ENCODE measurements at places on chromosomes 1 and 21. TPM values are rescaled to one million over a fixed set of nuclear protein-coding genes. Genes with fewer than 3 reads are reported as not detected.
A peak's percentile ranks its signal among the peaks of the same experiment; 100 is the strongest.

- DNase-seq = peak; percentile 28
Observed at GRCh38 chr1:161827786-161828185, 61.7 kb downstream of the ATF6 start.

GRCh38 chr1:236516929-236517704 is 6.7 kb upstream of the LGALS8 start:
- peak; percentile 52 for DNase-seq

GRCh38 chr1:115807723-115808122 is 33.2 kb downstream of the NHLH2 start:
- DNase-seq = peak; percentile 70

Gene CCDC185
- not detected for total RNA-seq

DNA sequence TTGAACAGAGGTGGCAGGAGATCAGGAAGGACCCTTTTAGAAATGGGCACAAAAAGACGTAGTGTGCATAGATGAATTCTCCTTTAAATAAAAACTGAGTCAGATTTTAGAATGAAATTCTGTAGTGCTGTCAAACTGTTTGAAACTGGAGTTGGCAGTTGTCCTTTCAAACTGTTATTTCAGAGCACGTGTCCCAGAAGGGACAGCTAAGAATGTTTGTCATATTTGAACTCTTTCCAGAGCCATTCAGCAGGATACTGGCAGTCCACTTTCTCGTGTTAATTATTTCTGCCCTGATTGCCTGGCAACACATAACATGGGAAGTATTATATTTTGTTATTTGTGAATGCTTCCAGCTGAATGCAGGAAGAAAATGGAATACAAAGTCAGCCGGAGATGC is 212.3 kb upstream of the DPYD start:
- peak; percentile 34 for DNase-seq

- DNase-seq = peak; percentile 51
Observed at GRCh38 chr21:16040601-16041000, 310.8 kb downstream of the USP25 start.

Measured in M059J (cell line).